Neural crest cell (in vitro differentiated cells): ENCODE measurements at places on chromosomes 4 and X.

GRCh38 chr4:166763018-166763417, 471.3 kb downstream of the SPOCK3 start:
- H3K4me1 ChIP-seq: no peaks in the 10 kb centered on the region
- no peak overlapping the region for H3K27ac ChIP-seq
- H3K4me3 ChIP-seq: no peak overlapping the region

DNA sequence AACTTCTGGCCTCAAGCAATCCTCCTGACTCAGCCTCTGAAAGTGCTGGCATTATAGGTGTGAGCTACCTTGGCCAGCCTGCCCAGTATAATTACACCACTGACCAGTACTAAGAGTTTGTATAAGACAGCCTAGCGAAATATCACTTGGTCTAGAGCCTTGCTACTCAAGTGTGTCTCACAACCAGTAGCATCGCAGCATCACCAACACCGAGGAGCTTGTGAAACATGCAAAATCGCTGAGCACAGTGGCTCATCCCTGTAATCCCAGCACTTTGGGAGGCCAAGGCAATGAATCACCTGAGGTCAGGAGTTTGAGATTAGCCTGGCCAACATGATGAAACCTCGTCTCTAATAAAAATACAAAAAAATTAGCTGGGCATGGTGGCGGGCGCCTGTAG, 102.0 kb upstream of the GATB start:
- peaks cover 2% of the 10 kb centered on the region for H3K36me3 ChIP-seq
- no peak overlapping the region for H3K27ac ChIP-seq
- no peaks in the 10 kb centered on the region for H3K4me1 ChIP-seq
- H3K27me3 ChIP-seq: peaks cover 18% of the 10 kb centered on the region

DNA sequence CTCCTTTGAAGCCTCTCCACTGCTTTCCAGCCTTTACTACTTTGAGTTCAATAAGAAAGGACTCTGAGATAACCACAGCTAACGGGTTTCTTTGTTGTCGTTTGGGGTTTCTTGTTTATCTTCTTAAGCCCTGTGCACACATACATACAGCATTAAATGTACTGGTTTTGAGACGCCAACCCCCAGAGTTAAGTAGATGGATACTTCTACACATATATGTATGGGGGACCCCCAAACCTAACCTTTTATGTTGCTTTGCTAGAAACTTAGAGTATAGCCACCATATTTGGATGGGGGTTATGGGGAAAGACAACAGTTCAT, 697 bp downstream of the CEP135 start:
- no peak for DNase-seq
- H3K27ac ChIP-seq: peak overlapping the region; percentile 98
- no peaks in the 10 kb centered on the region for H3K27me3 ChIP-seq
- peaks cover 6% of the 10 kb centered on the region for H3K36me3 ChIP-seq
- peak overlapping the region; percentile 89 for H3K4me3 ChIP-seq

GRCh38 chr4:6747294-6748051, 31.5 kb downstream of the BLOC1S4 start:
- H3K4me3 ChIP-seq: no peak overlapping the region
- peaks cover 33% of the 10 kb centered on the region for H3K4me1 ChIP-seq
- no peaks in the 10 kb centered on the region for H3K36me3 ChIP-seq
- DNase-seq: no peak

GRCh38 chr4:120466429-120466828, 399.8 kb upstream of the MAD2L1 start:
- peaks cover 7% of the 10 kb centered on the region for H3K36me3 ChIP-seq
- H3K4me3 ChIP-seq: no peak overlapping the region
- H3K27me3 ChIP-seq: no peaks in the 10 kb centered on the region
- H3K4me1 ChIP-seq: peaks cover 10% of the 10 kb centered on the region
- DNase-seq: no peak
- peak overlapping the region; percentile 39 for H3K27ac ChIP-seq

DNA sequence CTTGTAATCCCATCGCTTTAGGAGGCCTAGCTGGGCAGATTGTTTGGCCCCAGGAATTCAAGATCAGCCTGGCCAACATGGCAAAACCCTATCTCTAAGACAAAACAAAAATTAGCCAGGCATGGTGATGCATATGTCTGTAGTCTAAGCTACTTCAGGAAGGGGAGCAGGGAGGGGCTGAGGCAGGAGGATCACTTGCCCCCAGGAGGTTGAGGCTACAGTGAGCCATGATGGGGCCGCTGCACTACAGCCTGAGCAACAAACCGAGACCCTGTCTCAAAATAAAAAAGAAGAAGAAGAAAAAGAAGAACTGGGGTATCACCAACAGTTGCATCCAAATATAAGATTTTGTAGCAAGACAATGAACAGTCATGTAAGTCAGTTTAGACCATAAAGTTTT, 47.3 kb upstream of the NFKB1 start:
- DNase-seq: no peak
- H3K4me3 ChIP-seq: no peak overlapping the region
- no peaks in the 10 kb centered on the region for H3K36me3 ChIP-seq
- H3K4me1 ChIP-seq: no peaks in the 10 kb centered on the region

DNA sequence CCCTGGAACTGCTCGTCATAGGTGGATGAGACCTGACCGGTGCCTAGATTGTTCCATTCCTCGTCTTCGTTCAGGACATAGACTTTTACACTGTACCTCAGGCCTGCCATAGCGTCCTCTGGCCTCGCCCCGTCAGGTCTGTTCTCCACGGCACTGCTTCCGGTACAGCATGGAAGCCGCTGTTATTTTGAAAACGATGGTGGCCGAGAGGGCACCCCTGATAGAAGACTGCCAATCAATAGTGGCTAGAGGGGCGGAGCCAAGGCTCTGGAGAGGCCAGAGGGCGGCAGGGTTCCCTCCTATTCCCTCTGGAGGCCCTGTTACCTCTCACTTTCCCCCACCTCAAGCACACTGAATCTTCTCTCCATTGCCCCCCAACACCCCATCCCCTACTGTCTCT, at the start of gene PPP4R3C:
TSS of gene PPP4R3C (minus strand) at position 155 of the 400 bp plus-strand sequence. CDS start at position 110, 45 bp downstream.
- H3K4me3 ChIP-seq: no peak within 1 kb of the TSS
- no peaks in the 10 kb centered on the region for H3K4me1 ChIP-seq
- H3K36me3 ChIP-seq: peaks cover 3% of the 10 kb centered on the region
- no peaks in the 10 kb centered on the region for H3K27me3 ChIP-seq
- H3K27ac ChIP-seq: no peak within 1 kb of the TSS
- no peak for DNase-seq

GRCh38 chr4:13783800-13784411, 156.4 kb upstream of the BOD1L1 start:
- H3K4me1 ChIP-seq: peaks cover 18% of the 10 kb centered on the region
- no peaks in the 10 kb centered on the region for H3K27me3 ChIP-seq
- no peaks in the 10 kb centered on the region for H3K36me3 ChIP-seq

DNA sequence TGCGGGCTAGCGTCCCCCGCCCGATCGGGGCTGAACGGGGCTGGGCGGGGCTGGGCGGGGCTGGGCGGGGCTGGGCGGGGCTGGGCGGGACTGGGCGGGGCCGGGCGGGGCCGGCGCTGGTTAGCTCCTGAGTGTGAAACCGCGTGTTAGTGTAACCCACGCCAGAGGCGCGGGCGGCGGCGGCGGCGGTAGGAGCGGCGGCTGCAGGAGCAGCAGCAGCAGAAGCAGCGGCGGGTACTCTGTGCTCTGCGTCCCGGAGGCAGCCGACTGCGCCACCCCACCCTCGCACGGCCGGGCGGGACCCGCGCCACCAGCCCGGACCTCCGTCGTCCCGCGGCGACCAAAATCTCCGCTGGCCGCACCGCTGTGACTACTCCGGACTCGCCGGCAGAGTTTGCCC, 128.1 kb downstream of the LAS1L start:
- H3K27ac ChIP-seq: no peak overlapping the region
- no peaks in the 10 kb centered on the region for H3K27me3 ChIP-seq
- peaks cover 15% of the 10 kb centered on the region for H3K36me3 ChIP-seq
- DNase-seq: no peak

DNA sequence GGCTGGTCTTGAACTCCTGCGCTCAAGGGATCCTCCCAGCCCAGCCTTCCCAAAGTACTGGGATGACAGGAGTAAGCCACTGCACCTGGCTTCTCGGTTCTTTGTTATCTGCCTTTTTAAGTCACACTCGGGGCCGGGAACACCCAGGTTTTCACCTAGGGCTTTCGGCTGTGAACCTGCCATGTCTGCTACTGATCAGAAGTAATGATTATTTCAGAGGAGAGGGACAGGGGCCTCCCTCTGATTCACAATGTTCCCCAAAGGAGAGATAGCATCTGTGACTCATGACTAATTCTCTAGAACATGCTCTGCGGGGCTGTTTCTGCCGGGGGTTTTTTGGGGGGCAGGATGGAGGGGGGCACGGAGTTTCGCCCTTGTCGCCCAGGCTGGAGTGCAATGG, 26.9 kb downstream of the CRLF2 start:
- DNase-seq: no peak
- no peaks in the 10 kb centered on the region for H3K36me3 ChIP-seq
- H3K27ac ChIP-seq: no peak overlapping the region
- no peak overlapping the region for H3K4me3 ChIP-seq

GRCh38 chr4:6193399-6193798, 7.0 kb downstream of the JAKMIP1 start:
- H3K36me3 ChIP-seq: no peaks in the 10 kb centered on the region
- DNase-seq: no peak
- H3K27ac ChIP-seq: no peak overlapping the region
- H3K27me3 ChIP-seq: peaks cover 79% of the 10 kb centered on the region
- no peak overlapping the region for H3K4me3 ChIP-seq

DNA sequence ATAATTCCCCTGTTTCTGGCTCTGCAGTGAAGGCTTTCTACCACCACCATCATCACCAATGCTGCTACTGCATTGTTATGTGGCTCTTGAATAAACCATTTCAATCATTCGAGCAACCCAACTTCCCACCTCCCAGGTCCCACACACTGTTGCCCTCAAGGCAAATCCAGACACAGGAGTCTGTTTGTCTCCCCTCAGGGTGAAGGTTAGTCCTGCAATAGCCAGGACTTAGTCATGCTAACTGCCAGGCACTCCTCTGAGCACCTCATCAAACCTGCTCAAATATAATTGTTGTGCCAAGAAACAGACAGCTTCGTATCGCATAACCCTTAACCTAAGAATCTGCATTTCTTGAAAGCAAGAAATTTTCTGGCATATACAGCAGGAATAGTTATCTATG, 213.2 kb downstream of the KDR start:
- H3K4me1 ChIP-seq: no peaks in the 10 kb centered on the region
- H3K36me3 ChIP-seq: peaks cover 5% of the 10 kb centered on the region
- no peak for DNase-seq
- H3K27me3 ChIP-seq: no peaks in the 10 kb centered on the region

- H3K27ac ChIP-seq: peak overlapping the region; percentile 62
- DNase-seq: no peak
- H3K27me3 ChIP-seq: no peaks in the 10 kb centered on the region
- H3K4me3 ChIP-seq: peak overlapping the region; percentile 91
- peaks cover 4% of the 10 kb centered on the region for H3K36me3 ChIP-seq
- peaks cover 35% of the 10 kb centered on the region for H3K4me1 ChIP-seq
These were observed 677 bp upstream of the CYP4V2 start for GRCh38 chr4:186190581-186191199.

GRCh38 chr4:152385551-152385950, 150.3 kb downstream of the FBXW7 start:
- DNase-seq: no peak
- peaks cover 6% of the 10 kb centered on the region for H3K36me3 ChIP-seq
- no peaks in the 10 kb centered on the region for H3K4me1 ChIP-seq
- H3K4me3 ChIP-seq: no peak overlapping the region
- no peaks in the 10 kb centered on the region for H3K27me3 ChIP-seq
- no peak overlapping the region for H3K27ac ChIP-seq

GRCh38 chrX:37802028-37802427, 22.2 kb downstream of the CYBB start:
- no peak overlapping the region for H3K4me3 ChIP-seq
- H3K4me1 ChIP-seq: no peaks in the 10 kb centered on the region
- no peak overlapping the region for H3K27ac ChIP-seq
- no peak for DNase-seq

DNA sequence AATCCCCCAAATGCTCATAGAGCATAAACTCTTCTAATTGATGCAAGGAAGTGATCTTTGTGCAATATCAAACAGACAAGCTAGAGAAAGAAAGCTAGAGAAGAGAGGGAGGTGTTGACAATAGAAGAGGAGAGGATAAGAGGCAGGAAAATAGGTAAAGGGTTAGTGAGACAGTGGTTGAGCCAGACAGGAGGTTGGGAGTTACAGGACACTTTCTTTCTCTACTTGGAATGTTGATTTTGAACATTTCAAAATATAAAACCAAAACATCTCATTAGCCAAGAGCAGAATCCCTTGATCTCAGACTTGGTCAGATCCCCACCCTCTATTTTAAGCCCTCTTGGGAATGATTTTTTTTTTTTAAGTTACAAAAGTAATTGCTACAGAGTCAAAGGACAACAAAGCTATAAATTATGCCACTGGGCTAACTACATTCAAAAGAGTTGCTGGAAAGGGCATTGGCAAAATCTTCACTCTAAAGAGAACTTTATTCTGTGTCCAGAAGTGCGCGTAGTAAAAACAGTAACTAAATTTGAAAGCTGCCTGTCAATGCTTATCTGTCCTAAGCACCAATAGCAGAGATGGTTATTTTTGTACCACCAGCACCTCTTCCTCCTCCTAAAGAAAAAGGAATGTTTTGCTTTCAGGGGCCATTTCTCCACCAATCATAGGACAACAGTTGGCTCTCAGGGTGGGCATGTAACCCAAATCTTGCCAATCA, 133.8 kb downstream of the PDGFC start:
- no peak overlapping the region for H3K27ac ChIP-seq
- H3K27me3 ChIP-seq: no peaks in the 10 kb centered on the region
- no peaks in the 10 kb centered on the region for H3K4me1 ChIP-seq
- peaks cover 42% of the 10 kb centered on the region for H3K36me3 ChIP-seq

DNA sequence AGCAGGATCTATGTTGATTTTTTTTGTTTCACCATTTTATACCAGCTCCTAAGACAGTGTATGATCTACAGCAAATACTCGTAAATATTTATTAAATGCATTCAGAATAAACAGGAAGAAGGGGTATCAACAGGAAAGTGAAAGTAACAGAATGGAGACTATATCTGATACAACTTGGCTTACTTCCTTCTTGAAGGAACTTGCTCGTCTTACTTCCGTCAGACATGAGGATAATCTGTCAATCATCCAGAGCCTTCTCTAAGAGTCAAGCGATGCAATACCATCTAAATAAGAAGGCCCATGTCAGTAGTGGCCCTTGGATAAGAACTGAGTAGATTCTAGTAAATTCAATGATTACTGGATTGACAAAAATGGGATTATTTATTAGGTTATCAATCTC, 84.2 kb downstream of the CAMK2D start:
- H3K27ac ChIP-seq: no peak overlapping the region
- no peaks in the 10 kb centered on the region for H3K27me3 ChIP-seq
- peaks cover 5% of the 10 kb centered on the region for H3K36me3 ChIP-seq
- peaks cover 8% of the 10 kb centered on the region for H3K4me1 ChIP-seq

DNA sequence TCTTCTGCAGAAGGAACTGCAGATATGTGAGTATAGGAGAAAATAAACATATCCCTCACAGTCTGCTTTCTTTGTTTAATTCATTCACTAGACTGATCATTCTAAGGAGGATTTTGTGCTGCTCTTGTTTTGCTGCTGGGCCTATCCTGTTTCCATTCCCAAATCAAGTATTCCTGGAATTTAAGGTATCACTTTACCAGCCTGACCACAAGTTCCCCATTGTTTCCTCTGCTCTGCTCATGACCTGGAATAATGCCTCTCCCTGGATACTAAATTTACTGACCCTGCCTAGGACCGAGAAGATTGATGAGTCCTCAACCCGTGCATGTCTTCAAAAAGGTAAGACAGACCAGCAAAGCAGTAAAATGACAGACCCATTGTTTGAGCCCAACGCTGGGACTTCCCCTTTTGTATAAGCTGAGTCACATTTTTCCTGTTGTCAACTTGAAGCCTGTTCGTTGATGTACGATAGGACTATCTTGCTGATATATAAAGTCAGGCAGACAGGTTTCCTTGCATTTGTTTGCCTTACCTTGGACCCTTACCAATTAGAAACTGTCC, 85.5 kb upstream of the TET2 start:
- H3K27ac ChIP-seq: no peak overlapping the region
- H3K4me3 ChIP-seq: no peak overlapping the region
- no peak for DNase-seq
